ENCODE measurements at places on chromosomes 13 and 19.
A peak's percentile ranks its signal among the peaks of the same experiment; 100 is the strongest.

GRCh38 chr19:53792721-53793433, 31.2 kb downstream of the NLRP12 start:
- DNase-seq, result peak; percentile 67

DNA sequence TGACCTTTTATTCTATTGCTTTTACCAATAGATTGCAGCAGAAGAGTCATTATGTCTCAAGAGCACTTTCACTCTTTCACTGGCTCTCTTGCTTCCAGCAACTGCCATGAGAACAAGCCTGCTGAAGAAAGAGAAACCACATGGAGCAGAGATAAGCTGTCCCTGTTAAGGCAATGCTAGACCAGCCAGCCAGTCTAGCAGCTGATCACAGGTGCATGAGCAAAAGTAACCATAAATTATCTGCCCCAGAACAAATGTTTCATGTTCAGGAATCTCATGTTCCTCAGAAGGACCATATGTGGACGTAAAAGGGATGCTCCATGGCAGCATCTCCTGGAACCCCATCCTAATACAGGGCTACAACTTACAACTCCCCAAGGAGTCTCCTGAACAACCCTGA, 20.4 kb upstream of the DCLK1 start:
- no peak for DNase-seq

DNA sequence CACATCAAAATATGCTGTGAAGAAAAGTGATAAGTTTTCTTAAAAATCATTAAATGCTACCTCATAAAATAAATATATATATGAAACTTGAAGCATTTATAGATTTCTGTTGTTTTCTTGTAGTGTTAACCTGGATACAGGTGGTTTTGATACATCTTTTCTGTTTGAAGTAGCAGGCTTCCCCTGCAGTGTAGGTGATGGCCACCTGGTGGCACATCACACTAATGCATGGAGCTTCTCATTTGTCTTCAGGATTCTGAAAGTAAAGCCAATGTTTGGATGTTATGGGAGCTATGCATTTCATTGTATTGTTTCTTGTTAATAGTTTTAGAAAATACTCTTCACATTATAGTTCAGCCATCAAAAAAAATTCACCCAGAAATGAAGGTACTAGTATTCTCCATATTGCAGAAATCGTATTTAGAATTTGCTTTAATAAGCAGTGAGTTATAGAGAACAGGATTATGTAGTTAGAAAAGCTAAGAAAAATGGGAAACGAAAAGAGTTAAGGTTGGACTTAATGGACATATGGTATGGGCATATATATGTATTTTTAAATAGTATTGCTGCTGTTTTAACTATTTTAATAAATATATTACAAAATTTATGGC, 18.7 kb downstream of the GPR180 start:
- no peak for DNase-seq

DNA sequence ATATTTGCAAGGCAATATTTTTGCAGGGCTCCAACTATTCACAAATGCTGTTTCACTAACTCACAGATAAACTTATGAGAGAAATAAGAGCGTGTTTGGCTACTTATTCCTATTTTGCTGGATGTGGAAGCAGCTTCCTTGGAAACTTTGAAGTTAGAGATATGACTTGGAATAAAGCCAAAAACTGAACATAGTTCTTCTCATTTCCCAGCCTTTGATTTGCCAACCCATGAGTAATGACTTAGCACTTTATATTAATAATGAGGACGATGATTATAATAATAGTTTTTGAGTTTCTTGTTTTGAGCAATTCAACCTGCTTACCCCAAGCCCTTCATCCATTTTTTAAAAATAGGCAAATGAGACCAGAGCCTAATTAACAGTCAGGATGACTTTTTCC, 47.7 kb downstream of the SLC10A2 start:
- no peak for DNase-seq

GRCh38 chr13:45896285-45896684, 44.7 kb upstream of the SIAH3 start:
- DNase-seq, result no peak

DNA sequence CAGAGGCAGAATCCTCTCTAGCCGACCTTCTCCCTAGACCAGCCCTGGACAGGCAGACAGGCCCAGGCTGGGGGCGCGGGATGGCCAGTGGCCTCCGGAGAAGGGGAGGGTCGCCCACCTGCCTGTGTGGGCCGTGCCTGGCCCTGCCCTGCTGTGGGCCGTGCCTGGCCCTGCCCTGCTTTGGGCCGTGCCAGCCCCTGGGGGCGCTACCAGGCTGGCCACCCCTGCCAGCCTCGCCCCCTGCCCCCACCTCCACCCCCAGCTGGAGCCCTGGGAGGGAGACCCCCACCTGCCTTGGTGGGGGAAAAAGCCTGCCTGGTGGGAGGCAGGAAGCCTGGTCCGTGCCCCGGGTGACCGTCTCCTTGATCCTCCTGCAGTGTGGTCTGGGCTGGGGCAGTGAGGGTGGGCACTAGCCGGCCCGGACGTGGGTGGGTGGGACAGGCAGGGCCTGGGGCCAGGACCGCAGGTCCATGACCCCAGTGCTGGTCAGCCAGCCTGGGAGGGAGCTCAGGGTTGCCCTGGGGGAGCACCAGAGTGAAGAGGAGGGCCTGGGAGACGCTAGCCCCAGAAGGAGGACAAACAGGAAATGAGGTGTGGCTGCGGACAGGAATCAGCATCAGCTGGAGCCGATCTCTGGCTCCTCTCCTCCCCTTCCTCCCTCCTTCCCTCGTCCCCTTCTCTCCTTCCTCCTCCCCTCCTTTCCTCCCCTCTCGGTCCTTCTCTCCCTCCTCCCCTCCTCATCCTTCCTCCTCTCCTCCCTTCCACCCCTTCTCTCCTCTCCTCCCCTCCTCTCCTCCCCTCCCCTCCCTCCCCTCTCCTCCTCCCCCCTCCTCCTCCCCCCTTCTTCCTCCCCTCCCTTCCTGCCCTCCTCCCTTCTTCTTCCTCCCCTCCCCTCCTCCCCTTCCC, 5.1 kb upstream of the MKNK2 start:
- no peak for DNase-seq

GRCh38 chr13:22111152-22111783, 440.4 kb downstream of the FGF9 start:
- no peak for DNase-seq

GRCh38 chr19:7792281-7792680, 29.2 kb downstream of the CLEC4M start:
- no peak for DNase-seq

GRCh38 chr13:48624858-48625257, 28.9 kb upstream of the CYSLTR2 start:
- DNase-seq, result no peak

DNA sequence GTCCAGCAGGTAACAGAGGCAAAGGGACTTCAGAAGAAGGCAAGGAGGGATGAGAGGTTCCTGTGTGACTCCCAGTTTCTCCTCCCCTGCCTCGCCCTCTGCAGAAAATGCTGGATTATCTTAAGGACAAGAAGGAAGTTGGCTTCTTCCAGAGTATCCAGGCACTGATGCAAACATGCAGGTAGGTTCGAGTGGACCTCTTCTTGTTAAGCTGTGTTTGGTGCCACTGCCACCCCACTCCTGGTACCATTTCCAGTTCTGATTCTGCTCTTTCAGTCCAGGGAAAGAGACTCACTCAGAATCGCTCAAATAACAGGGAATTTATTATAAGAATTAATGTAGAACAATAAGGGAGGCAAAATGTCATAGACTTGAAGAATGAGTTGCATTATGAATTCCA, 82.5 kb downstream of the MAP4K1 start:
- DNase-seq, result no peak

GRCh38 chr13:110308656-110309359, 1.7 kb downstream of the COL4A2 start:
- DNase-seq, result no peak

- peak; percentile 64 for DNase-seq
These were observed 14.9 kb downstream of the LAIR2 start for GRCh38 chr19:54517483-54517882.

GRCh38 chr13:51218626-51219025, 3.6 kb upstream of the FAM124A start:
- DNase-seq, result no peak

DNA sequence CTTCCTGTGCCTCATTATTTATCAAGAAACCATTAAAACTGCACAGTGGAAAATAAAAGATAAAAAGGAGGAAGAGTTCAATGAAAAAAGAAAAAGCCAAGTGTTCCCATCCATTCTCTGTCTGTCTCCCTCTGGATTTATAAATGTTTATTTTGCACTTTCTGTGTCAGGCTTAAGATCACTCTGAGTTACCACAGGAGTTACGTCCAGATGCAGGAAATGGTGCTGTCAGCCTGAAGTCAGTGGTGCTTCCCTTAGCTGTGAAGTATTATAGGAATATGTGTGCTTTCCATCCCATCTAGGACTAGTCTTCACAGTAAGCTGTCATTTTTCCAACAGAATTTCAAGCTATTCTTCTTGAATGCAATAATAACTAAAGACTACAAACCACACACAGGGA, 420.2 kb downstream of the KCTD12 start:
- no peak for DNase-seq

GRCh38 chr13:72383646-72384045, 343.8 kb downstream of the MZT1 start:
- DNase-seq, result peak; percentile 68

- no peak for DNase-seq
These were observed 11.7 kb downstream of the SKA3 start for GRCh38 chr13:21164631-21165030.

- DNase-seq, result no peak
These were observed 14.6 kb downstream of the ADGRE5 start for GRCh38 chr19:14395710-14396336.

Data from KG1 (cell line).